ENCODE measurements at places on chromosomes 1 and 21.

- no peak for DNase-seq
Measured at GRCh38 chr1:918843-919242, 4.9 kb upstream of the SAMD11 start.

- DNase-seq, result no peak
Measured at GRCh38 chr1:228241259-228241658, 33.4 kb downstream of the OBSCN start.

DNA sequence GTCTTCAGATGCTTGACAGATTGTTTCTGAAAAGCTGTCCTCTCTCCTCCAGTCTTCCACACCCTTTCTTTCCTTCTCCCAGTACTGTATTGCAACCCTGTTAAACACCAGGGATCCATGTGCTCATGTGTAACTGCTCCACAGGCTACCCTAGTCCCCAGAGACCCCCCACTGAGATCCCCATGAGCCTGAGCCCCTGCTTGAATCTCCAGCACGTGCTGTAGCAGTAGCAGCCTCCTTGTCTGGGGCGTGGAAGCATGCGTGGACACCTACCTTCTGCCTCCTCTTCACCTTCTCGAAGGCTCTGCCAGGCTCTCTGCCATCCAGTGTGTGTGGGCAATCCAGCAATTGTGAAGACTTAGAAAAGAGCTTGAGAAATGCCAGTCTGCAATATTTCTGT is 25.2 kb downstream of the GPR137B start:
- no peak for DNase-seq

GRCh38 chr1:219188331-219188803 is 14.7 kb downstream of the LYPLAL1 start:
- DNase-seq, result no peak

GRCh38 chr1:77509051-77509492 is 173.4 kb downstream of the ZZZ3 start:
- DNase-seq, result no peak

DNA sequence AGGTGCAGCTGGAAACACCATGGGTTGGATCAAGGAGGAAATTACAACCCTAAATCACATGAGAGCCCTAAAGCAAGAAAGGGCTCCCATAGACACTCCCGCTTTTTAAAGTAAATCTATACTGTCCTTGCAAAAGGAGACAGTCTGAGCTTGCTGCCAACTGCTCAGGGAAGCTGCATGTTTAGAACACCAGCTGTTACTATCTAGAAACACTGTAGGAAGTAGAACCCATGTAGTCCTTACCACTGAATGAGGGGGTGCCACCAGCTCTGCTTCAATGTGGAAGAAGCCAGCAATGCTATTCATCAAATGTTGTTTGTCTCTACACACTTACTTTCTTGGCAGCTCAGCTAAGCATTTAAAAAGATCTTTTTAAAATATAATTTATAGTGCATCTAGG is 79.8 kb downstream of the PIGK start:
- no peak for DNase-seq

DNA sequence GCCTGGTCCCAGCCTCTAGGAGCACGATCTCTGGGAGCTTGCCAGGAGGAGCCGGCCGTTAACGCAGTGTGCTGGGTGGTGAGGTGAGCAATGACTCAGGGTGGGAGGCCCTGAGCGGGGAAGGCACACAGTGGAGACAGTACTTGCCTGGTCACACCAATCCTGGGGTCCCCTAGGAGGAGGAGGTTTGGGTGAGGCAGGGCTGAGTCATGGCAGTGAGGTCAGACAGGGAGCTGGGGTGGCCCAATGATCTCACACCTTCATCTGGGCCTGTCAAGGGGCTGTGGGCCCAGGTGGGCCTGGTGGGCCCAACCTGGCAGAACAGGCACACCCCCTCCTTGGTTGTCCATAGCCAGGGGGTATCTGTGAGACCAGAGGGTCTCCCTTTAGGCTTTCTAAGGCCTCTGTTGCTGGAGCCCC is 8.6 kb upstream of the EDN2 start:
- no peak for DNase-seq

- DNase-seq, result no peak
Measured at GRCh38 chr1:238660849-238661248, 725.5 kb upstream of the CHRM3 start.

DNA sequence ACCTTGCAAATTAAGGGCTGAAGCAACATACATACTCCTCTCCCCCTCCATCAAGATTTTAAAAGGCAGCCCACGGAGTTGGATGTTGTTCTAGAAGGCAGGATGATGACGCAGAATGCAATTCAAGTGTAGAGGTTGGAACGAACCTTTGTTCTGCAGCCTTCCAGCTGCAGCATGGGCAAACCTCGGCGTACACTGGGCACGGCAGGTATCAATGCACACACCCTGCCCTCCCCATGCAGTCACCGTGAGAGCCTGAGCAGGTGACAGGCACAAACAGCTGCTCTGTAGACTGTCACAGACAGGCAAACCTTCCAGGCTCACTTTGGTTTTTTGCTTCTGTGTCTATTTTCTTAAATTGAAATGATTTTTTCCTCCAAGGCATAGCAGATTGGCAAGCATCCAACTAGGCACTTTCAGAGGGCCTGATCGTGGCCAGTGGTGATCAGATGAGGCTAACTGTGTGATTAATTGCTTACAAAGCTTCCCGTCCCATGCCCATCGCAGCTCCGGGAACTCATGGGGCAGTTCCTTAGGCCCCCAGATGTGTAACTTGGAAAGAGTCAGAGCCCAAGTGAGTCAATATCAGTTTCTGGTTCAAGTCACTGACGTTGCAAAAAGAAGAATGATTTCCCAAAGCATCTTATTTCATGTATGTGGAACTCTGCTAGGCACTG is 82.3 kb downstream of the ITPKB start:
- DNase-seq, result no peak

- no peak for DNase-seq
Measured at GRCh38 chr1:56774067-56774609, 45.1 kb downstream of the FYB2 start.

- DNase-seq, result no peak
Measured at GRCh38 chr1:101410048-101410878, 173.4 kb downstream of the S1PR1 start.

GRCh38 chr1:112461200-112461871 is 47.4 kb upstream of the WNT2B start:
- DNase-seq, result no peak

DNA sequence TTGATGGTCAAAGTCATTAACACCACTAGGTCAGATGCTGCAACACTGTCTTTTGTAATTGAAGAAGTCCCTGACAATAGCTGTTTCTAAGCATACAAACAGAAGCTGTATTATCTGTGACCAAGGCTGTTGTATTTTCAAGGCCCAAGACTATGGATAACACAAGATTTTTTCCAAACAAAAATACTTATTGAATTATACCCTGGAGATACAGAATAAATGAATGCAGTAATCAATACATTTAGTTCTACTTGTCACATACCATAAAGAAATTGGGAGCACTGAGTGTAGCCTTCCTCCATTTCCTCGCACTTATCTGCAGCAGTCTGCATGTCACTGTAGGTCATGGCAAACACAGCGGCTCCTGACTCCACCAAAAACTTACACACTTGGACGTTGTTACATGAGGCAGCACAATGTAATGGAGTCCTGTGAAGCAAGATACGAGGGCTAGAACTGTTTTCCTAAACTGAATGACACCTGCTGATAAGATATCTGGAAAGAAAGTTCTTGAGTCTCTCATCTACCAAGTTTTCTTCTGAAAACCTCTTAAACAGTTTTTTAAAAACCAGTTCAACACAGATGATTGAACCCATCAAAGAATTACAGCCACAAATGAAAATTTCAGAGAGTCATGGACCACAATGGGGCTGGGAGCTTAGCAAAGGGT is 56.9 kb downstream of the TP53BP2 start:
- DNase-seq, result no peak

DNA sequence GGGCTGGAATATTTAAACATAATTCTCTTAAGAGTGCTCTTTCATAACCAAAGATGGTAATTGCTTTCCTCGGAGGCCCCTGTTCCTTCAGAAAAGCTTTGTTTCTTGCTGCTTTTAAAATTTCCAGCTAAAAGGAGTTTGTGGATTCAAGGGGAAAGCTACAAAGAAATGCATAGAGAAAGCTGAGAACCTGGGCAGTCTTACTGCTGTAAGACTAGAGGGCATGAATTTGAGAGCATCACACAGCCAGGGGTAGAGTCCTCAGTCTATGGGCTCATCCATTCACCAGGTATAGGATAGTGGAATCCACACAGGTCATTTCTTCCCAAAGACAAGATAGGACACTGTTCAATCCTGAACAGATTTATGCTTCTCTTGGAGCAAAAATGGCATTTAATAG is 186.3 kb upstream of the PLD5 start:
- DNase-seq, result no peak

DNA sequence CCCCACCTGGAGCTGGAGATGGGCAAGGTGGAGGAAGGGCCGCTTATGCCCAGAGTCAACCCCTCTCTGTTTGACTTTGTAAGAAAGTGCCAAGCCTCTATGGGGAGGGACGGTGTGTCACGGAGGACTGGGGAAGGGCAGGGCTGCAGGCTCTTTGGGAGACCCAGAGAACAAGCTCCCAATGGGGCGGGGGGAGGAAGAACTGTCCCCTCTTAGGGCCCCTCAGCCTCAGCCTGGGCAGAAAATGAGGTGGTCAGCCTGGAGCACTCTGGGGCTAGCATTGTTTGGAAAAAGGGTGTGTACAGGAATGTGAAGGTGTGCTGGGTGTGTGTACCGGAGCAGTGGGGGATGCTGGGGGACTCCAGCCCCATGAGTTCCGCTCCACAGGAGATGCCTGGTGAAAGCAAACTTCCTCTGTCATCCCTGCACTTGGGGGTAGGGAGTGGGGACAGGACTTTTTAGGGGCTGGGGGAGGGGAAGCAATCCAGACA is 1.2 kb upstream of the INAVA start:
- no peak for DNase-seq

- no peak for DNase-seq
Measured at GRCh38 chr1:234531151-234531635, 52.2 kb upstream of the TARBP1 start.

DNA sequence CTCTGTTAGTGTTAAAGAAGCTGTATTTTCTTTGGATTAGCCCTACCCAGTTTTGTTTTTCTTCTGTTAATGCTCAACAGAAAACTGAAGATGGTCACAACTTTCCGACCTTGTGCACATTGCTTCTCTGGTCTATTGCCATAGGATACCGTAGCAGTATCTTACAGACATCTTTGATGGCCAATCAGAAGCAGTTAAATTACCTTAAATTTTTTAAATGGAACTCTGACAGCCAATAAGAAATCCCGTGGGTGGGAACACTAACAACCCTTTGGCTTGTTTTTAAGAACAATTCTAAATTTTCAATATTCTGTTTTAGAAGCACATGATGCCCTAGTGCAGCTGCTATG is 17.2 kb downstream of the NFYC start:
- no peak for DNase-seq

- no peak for DNase-seq
Measured at GRCh38 chr1:209895709-209896108, 42.3 kb upstream of the SYT14 start.

- DNase-seq, result no peak
Measured at GRCh38 chr1:5764959-5765358, 227.3 kb downstream of the NPHP4 start.

DNA sequence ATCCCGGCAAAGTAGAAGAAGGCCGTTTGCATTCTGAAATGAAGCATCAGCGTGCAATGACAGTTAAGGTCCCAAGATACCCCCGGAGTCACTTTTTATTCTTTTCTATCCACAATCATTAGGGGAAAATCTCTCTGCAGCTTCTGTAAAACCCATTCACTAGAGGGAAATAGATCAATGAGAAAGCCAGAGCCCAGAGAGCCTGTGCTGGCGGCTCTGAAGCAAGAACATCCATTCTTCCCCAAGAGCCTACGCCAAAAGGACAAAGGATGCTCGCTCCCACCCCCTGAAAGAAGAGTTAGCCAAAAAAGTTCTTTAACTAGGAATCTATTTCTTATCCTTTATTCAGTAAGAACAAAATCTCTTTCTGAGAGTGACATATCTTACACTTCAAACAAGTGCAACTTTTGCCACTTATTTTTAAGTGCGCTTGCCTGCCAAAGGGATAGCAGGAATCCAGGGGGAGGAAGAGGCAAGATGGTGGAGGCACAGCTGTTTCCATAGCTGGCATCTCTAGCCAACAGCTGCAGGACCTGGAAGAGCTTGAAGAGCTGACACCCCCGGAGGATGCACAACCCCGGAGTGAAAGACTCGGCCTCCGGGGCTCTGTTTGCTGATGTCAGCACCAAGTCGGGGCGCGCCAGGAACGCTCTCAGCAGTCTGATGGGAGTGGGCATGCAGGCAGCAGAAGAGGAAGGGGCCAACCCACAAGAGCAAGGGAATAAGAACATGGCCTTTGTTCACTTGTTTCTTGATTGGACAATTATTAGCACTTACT is 68.7 kb downstream of the KCNN3 start:
- no peak for DNase-seq

DNA sequence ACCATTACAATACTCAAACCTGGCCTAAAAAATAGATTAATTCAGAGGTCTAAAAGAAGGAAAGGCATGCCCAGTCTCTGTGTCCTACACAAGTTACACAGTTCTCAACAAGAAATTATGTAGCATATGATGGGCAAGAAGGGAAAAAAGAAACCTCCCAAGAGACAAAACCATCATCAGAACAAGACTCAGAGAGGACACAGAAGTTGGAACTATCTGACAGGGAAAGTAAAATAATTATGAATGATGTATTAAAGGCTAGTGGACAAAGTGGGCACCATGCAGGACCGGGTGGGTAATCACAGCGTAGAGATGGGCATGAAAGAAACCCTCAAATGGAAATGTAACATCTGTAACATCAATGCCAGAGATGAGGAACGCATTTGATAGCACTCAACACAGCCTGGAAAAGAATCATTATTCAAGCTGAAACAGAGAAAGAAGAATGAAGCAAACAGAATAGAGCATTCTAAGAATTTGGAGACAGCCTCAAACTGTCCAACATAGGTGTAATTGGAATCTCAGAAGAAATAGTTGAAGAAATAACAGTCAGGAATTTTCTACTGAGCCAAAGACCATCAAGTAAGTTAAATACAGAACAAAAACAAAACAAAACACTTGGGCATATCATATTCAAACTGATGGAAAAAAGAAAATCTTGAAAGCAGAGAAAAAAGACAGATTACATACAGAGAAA is 29.7 kb downstream of the PER3 start:
- no peak for DNase-seq

DNA sequence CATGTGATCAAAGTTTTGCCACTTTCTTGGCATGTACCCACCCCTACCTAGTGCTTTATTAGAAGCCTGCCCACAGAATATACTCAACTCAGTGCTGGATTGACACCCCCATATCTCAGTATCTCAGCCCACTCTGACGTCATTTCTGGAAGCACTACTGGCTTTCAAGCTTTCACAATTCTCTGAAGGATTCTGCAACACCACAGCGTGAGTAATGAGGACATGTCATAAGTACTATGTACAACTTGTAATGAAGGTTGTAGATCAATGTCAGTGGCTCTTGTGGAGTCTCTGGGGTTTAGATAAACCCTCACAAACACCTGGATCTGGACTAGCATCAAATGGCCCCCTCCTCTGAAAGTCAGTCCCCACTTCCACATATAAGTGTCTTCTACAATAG is 57.2 kb downstream of the TNFSF4 start:
- DNase-seq, result no peak

GRCh38 chr1:46489169-46489637 is 433 bp upstream of the DMBX1 start:
- DNase-seq, result peak; percentile 61

All from activated CD4-positive, alpha-beta T cell treated with anti-CD3 and anti-CD28 coated beads for 4 hours (primary cell).